ENCODE measurements at places on chromosomes 6 and 20. TPM values are rescaled to one million over a fixed set of nuclear protein-coding genes. Genes with fewer than 3 reads are reported as not detected.

Gene PGBD1
- total RNA-seq = 5.6 TPM

Gene NKAIN4
- total RNA-seq = not detected

Gene DAAM2
- 25.9 TPM for total RNA-seq

Gene PBOV1
- total RNA-seq = not detected

Gene TNNC2
- 1.3 TPM for total RNA-seq

Gene DDX39B
- total RNA-seq = 370 TPM

Gene TULP1
- not detected for total RNA-seq

Gene BEND6
- total RNA-seq = 12.6 TPM

Gene LGSN
- total RNA-seq = under 0.01 TPM

Gene RHAG
- total RNA-seq = not detected

Gene SLC29A1
- total RNA-seq = 13.4 TPM

Gene C6orf132
- total RNA-seq = 1.2 TPM

Gene MMP24
- total RNA-seq = 0.17 TPM

Gene CD83
- 5.0 TPM for total RNA-seq

All from fibroblast of lung (primary cell).